ENCODE measurements at places on chromosomes 6 and 20.

DNA sequence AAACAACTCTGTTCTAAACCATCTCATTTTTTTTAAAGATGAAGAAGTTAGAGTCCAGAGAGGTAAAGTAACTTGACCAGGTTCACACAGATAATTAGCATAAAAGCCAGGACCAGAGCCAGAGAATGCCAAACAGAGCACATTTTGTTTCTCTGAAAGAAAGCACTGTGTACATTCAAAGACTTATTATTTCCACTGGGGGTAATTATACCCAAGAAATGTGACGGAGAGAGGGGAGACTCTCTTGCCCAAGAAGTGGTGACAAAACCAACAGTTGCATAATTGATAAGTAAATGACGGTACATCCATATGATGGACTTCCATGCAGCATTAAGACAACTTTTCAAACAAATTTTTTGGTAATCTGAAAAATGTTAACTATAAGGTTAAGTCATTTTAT is 111.6 kb downstream of the RTN4IP1 start:
- DNase-seq, result no peak

DNA sequence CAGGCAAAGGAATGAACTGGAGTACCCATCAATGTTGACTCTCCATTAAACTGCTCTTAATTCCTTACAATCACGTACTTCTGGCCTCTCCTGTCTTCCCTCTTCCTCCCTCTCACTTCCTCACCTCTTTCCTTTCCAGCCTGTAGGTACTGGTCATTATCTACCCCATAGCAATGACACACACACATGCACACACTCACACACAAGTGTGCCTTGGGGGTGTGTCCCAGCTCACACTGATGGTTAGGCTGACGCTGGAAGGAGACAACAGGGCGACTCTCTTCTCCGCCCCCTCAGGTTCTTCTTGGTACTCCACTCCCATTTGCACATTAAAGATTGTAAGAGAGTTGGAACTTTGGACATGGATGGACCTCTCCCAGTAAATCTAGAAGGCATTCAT is 14.0 kb upstream of the SERPINB9 start:
- DNase-seq, result no peak

DNA sequence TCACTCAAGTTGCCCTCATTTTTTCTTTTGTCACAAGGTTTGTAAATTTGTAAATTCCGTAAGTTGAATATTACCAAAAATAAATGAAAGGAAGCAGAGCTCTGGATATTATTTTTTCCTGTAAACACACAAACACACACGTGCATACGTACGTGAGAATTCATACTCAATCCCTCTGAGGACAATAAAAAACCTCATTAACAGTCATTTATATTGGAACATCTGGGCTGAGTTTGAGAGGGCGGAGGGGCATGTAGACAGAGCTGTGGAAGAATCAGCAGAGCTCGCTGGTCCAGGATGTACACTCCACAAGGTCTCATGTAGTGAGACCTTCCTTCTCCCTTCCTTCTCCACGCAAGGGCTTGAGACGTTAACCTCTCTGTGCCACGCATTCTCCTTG is 24.2 kb upstream of the DOK5 start:
- no peak for DNase-seq

- DNase-seq, result peak; percentile 55
Observed at GRCh38 chr20:51318058-51318949, 224.2 kb downstream of the NFATC2 start.

DNA sequence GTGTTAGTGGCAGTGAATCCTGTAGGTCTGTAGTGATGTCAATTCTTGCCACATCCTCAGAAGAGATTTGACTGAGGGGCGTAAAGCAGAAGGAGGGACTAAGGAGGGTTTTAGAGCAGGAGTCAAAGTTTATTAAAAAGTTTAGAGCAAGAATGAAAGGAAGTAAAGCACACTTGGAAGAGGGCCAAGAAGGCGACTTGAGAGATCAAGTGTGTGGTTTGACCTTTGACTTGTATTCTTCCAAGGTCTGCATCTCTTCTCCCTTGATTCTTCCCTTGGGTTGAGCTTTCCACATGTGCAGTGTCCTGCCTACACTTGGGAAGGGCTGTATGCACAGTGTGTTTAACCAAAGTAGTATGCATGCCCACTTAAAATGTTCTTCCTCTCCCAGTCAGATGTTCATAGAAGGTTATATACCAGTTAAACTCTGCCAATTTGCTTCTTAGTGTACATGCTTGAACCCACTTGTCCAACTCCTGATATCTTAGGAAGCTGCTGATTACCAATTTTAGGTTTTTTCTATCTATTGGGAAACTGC is 627.6 kb downstream of the MMUT start:
- DNase-seq, result no peak

- no peak for DNase-seq
Observed at GRCh38 chr6:155630085-155630484, 174.4 kb upstream of the NOX3 start.

Measured in NCI-H146 (cell line).